Thymus (tissue), 14 donors: ENCODE measurements at places on chromosomes 4 and X.

GRCh38 chrX:15931362-15931761 is 76.7 kb upstream of the AP1S2 start:
- no peak overlapping the region for H3K27ac ChIP-seq
- H3K36me3 ChIP-seq, result no peaks in the 10 kb centered on the region
- no peaks in the 10 kb centered on the region for H3K27me3 ChIP-seq
- H3K4me1 ChIP-seq, result no peaks in the 10 kb centered on the region

DNA sequence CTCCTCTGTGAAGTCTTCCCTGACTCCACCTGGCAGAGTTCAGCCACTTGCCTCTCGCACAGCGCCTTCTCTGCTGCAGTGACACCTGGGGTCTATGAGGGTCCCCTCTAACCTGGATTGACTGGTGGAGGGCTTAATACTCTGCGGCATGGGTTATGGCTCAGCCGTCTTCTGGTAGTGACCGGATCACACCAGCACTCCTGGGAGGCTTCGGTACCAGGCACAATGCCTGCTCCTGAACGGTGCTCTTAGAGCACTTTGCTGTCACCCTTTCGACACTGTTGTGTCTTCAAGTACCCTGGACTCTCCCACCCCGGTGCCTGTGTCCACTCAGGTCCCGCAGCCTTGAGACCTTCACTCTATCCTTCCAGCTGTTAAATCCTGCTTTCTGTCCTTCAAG is 50.0 kb downstream of the C4orf50 start:
- no peaks in the 10 kb centered on the region for H3K4me1 ChIP-seq
- no peak overlapping the region for H3K27ac ChIP-seq
- no peaks in the 10 kb centered on the region for H3K36me3 ChIP-seq
- DNase-seq, result no peak
- no peaks in the 10 kb centered on the region for H3K27me3 ChIP-seq
- no peak overlapping the region for H3K4me3 ChIP-seq

DNA sequence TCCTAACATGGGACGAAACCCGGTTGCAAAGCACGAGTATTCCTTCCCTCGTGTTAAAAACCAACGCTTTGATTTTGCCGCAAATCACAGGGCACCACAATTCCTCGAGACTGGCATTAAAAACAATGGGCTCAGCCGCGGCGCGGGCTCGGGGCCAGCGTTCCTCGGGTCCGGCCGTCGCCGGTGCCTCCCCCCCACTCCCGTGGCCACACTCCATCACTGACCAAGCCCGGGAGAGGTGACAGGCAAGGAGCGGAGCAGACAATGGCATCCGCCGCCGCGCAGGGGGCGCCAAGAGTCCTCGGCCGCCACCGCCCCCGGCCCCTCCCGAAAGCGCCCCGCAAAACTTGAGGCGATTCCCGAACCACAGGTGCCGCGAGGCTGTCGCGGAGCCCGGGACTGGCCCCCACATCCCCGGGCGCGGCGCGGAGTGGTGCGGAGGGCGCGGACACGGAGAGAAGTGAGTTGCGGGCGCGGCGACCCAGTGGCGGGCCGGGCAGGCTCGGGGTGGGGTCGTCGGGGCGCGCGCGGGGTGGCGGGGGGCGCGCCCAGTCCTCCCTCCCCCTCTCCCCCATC is 445 bp downstream of the AP1S2 start:
- no peaks in the 10 kb centered on the region for H3K36me3 ChIP-seq
- H3K27ac ChIP-seq, result peak overlapping the region; percentile 76

DNA sequence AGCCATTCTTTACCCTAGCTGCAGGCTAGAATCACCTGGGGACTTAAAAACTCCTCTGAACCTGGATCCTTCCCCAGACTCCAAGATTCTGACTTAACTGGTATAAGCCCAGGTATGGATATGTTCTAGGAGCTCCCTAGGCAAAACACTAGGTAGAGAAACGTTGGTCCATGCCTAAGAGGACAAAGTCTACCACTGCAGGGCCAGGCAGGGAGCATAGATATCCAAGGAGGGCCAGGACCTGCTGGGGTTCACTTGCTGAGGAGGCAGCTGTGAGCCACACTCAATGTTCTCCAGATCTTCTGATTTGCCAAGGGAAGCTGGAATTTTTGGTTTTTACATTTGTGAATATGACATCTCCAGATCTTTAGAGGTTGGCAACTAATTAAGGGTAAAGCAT is 48.6 kb upstream of the TRIM2 start:
- no peak overlapping the region for H3K4me3 ChIP-seq
- no peaks in the 10 kb centered on the region for H3K36me3 ChIP-seq
- no peak for DNase-seq
- peaks cover 14% of the 10 kb centered on the region for H3K4me1 ChIP-seq

GRCh38 chr4:40954088-40954668 is 204.4 kb downstream of the NSUN7 start:
- H3K36me3 ChIP-seq, result no peaks in the 10 kb centered on the region
- no peaks in the 10 kb centered on the region for H3K27me3 ChIP-seq
- peaks cover 7% of the 10 kb centered on the region for H3K4me1 ChIP-seq
- H3K27ac ChIP-seq, result no peak overlapping the region
- DNase-seq, result no peak

DNA sequence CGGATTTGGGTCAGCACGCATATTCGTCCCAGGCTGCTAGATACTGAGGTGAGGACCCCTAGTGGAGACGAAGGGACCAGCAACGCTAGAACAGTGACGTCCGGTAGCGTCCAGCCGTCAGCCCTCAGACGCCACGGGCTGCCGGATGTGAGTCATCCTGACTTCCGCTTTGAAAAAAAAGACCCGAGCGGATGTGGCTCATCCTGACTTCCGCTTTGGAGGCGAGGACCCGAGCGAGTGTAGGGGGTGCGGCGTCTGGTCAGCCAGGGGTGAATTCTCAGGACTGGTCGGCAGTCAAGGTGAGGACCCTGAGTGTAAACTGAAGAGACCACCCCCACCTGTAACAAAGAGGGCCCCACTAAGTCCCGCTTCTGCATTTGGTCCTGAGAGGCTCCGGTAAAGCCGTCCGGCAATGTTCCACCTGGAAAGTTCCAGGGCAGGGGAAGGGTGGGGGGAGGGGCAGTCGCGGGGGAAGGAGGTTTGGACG is at the start of gene MAGEB2:
TSS of gene MAGEB2 (plus strand) at position 207 of the 487 bp plus-strand sequence. CDS start 3,018 bp downstream, outside the sequence.
- no peaks in the 10 kb centered on the region for H3K36me3 ChIP-seq
- no peak within 1 kb of the TSS for H3K4me3 ChIP-seq
- DNase-seq, result no peak

GRCh38 chrX:123731987-123732669 is 724 bp downstream of the THOC2 start:
- no peak for DNase-seq
- no peaks in the 10 kb centered on the region for H3K27me3 ChIP-seq
- H3K27ac ChIP-seq, result peak overlapping the region; percentile 71
- H3K4me3 ChIP-seq, result peak overlapping the region; percentile 82

DNA sequence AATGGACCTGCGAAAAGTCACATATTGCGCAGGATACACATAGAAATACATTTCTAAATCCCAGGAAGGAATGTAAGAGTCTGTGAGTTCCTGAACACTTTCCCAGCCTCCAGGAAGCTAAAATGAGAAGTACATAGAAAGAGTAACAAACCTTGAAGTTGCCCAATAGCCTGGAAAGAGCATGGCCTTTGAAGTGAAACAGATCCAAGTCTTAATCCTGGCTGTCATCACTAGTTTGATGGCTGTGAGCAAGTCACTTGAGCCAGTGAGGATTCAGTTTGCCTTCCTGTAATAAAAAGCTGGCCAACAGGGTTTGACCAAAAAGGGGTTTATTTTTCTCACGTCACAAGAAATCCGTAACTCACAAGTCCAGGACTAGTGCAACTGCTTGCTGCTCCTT is 69.8 kb downstream of the ARHGEF38 start:
- H3K27ac ChIP-seq, result no peak overlapping the region
- no peaks in the 10 kb centered on the region for H3K4me1 ChIP-seq
- DNase-seq, result no peak
- H3K27me3 ChIP-seq, result no peaks in the 10 kb centered on the region
- H3K36me3 ChIP-seq, result no peaks in the 10 kb centered on the region
- H3K4me3 ChIP-seq, result no peak overlapping the region

DNA sequence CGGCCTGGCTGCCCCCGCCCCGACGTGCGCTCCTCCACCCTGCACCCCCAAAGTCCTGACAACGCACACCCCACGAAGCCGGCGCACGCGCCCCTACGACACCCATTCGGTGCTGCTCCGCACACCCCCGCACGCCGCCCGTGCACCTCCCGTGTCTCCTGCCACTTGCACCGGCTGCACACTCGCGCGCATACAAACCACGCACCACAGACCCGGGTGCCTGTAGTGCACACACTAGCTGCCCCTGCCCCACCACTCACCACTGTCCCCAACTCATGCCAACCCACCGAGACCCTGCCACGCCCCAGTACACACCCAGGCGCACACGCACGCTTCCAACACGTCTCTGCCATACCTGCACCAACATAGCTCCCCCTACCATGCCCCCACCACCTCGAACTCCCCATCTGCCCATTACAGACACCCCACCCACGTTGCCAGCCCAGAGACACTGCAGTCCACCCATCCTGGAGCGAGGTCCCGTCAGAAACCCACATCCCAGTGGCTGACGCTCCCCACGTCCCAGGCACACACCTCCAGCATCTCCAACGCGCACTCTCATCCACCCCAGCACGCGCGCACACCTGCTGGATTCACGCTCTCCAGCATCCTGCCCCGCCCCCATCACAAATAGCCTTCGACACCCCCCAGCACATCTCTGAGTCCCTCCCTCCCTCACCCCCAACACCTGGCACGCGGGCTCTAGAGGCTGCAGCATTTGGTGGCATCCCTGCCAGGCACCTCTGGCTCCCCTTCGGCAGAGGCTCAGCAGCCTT is 4.2 kb upstream of the DUSP9 start:
- H3K27me3 ChIP-seq, result peaks cover 80% of the 10 kb centered on the region
- no peaks in the 10 kb centered on the region for H3K36me3 ChIP-seq
- DNase-seq, result peak; percentile 19
- no peak overlapping the region for H3K4me3 ChIP-seq
- no peaks in the 10 kb centered on the region for H3K4me1 ChIP-seq
- H3K27ac ChIP-seq, result no peak overlapping the region

DNA sequence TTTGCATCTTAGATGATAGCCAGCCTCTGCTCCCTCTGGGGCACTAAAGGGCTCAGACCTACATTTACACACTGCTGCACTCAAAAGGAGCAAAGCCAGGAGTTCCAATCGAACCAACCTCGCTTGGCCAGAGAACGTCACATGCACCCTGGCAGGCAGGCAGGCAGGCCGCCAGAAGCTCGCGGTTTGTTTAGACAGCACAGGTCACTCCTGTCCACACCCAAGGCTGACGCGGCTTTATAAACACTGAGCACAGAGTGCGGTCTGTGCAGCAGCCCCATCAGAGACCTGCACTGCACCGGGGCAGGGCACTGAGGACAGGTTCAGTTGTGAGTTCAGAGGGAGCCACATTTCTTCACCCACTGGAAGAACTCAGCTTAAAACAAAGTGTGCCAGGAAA is 143.9 kb downstream of the BCOR start:
- H3K4me3 ChIP-seq, result no peak overlapping the region
- H3K27me3 ChIP-seq, result no peaks in the 10 kb centered on the region
- H3K36me3 ChIP-seq, result no peaks in the 10 kb centered on the region
- peaks cover 47% of the 10 kb centered on the region for H3K4me1 ChIP-seq
- no peak overlapping the region for H3K27ac ChIP-seq

DNA sequence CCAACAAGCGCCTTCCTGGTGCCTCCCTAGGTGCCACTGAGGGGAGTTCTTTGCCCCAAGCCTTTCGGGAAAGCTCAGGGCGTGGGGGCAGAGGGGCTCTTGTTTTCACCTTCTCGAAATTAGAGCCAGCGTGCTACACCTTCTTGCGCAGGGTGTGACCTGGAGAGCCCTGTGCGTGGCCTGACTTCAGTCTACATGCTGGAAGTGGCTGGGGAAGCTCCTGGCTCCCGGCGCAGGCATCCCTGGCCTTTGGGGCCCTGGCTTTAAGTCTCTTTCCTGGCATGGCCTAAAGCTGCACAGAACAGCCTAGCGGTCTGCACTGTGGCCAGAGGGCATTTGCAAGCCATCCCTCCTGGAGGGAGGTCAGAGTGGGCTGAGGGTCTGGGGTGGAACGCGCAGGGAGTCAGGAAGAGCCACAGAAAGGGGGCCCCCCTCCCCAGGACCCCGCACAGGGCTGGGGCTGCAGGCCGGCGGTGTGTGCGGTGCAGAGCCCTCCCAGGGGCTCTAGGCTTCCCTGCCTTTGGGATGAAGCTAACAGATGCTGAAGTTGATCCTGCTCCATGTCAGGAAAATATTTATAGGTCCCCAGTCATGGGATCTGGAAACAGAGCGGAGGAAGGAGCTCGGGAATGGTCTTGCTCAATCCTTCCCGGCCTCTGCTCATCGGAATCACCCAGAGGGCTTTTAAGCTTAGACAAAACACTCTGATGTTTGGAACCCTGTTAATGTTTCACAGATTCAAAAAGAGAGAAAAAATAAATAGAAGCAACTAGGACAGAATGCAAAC is 781 bp upstream of the SPON2 start:
- H3K4me3 ChIP-seq, result no peak overlapping the region
- no peak for DNase-seq
- no peak overlapping the region for H3K27ac ChIP-seq
- H3K27me3 ChIP-seq, result peaks cover 30% of the 10 kb centered on the region

GRCh38 chr4:172871381-172871780 is 297.2 kb upstream of the GALNT7 start:
- H3K4me1 ChIP-seq, result no peaks in the 10 kb centered on the region
- no peak overlapping the region for H3K27ac ChIP-seq
- no peaks in the 10 kb centered on the region for H3K27me3 ChIP-seq
- DNase-seq, result no peak

- no peaks in the 10 kb centered on the region for H3K27me3 ChIP-seq
- no peak overlapping the region for H3K4me3 ChIP-seq
- no peak for DNase-seq
Measured at GRCh38 chr4:87058356-87059073, 123.7 kb downstream of the AFF1 start.

DNA sequence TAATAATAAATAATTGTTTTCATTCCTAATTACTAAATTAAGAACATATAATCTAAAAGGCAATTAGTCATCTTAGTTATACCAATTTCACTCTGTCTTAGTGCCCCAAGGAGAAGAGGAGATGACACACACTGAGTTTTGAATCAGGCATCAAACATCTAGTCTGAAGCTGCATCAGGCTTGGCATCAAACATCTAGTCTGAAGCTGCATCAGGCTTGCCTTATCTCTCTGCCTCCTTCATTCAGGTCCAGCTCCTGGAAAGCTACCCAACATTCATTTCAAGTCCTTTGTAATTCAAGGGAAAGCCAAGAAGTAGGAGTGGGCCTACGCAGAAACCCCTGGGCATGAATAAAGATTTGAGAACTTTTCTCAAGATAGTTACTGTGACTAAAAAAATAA is 62.2 kb downstream of the SH3RF1 start:
- H3K4me3 ChIP-seq, result no peak overlapping the region
- H3K36me3 ChIP-seq, result no peaks in the 10 kb centered on the region
- no peaks in the 10 kb centered on the region for H3K4me1 ChIP-seq
- H3K27me3 ChIP-seq, result no peaks in the 10 kb centered on the region
- H3K27ac ChIP-seq, result no peak overlapping the region

DNA sequence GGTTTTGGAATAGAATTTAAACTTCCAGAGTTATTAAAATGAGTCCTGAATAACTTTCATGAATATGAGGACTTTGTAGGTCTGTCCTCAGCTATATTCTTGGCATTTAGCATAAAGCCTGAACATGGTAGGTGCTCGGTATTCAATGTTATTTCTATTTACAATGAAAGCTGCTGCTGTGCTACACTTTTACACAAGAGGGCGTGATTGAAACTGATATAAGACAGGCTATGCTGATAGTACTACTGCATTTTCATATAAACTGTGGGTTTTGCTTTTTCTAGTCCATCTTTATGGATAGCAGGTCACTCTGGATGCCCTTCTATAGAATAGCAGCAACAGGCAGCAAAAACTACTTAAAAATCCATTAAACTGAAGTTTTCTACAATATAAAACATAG is 12.3 kb upstream of the GNPDA2 start:
- H3K27ac ChIP-seq, result no peak overlapping the region
- H3K4me3 ChIP-seq, result no peak overlapping the region
- no peaks in the 10 kb centered on the region for H3K36me3 ChIP-seq

- no peaks in the 10 kb centered on the region for H3K27me3 ChIP-seq
- H3K4me1 ChIP-seq, result no peaks in the 10 kb centered on the region
- DNase-seq, result no peak
- H3K27ac ChIP-seq, result no peak overlapping the region
Measured at GRCh38 chrX:102835504-102836146, 101.4 kb upstream of the RAB40AL start.
